Glomerular endothelial cell (primary cell): ENCODE measurements at places on chromosomes 5 and 9.
A peak's percentile ranks its signal among the peaks of the same experiment; 100 is the strongest.

GRCh38 chr9:97992219-97992618 is 9.1 kb downstream of the ANP32B start:
- DNase-seq, result no peak

GRCh38 chr5:112641515-112642110 is 96.1 kb upstream of the APC start:
- DNase-seq, result no peak

GRCh38 chr9:37464426-37465248 is 613 bp downstream of the ZBTB5 start:
- DNase-seq, result peak; percentile 29

DNA sequence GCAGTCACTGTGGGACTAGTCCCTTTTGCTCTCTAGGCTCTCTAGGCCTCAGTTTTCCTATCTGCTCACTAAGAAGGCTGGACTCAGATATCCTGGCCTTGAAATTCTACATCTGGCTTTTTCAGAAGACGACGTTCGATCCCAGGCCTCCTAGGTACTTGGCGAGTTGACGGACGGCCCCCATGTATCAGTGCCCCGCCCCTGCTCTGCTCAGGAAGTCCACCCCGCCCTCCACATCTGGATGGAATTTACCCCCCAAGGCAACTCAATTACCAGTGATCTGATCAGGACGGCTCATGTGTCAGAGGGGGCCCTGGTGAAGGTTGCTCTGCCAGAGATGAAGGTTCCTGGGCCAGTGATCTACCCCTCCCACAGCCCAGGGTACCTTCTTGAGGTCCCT is 44.1 kb upstream of the SYNPO start:
- DNase-seq, result no peak

- DNase-seq, result no peak
Measured at GRCh38 chr9:97501972-97502221, 431 bp downstream of the TMOD1 start.

- no peak for DNase-seq
Measured at GRCh38 chr5:133969654-133970324, 1.4 kb upstream of the C5orf15 start.

DNA sequence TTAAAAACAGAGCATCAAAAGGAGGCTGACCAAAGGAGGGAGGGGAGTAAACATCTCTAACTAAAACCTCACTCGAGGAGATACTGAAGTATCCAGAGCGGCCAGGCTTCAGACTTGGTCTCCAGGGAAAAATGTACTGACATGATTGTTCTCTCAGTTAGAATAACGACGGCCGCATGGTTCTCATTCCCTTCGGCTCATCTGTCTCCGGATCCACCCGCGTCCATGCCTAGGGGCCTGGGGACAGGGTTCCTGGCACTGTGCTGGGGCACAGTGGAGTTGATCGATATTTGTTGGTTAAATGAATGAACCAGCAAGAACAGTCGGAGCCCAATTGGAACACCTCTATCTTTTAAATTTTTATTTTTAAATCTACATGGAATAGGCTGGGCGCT is 167.1 kb upstream of the PHYKPL start:
- no peak for DNase-seq

- no peak for DNase-seq
Measured at GRCh38 chr9:35029241-35029640, 39.7 kb downstream of the DNAJB5 start.

DNA sequence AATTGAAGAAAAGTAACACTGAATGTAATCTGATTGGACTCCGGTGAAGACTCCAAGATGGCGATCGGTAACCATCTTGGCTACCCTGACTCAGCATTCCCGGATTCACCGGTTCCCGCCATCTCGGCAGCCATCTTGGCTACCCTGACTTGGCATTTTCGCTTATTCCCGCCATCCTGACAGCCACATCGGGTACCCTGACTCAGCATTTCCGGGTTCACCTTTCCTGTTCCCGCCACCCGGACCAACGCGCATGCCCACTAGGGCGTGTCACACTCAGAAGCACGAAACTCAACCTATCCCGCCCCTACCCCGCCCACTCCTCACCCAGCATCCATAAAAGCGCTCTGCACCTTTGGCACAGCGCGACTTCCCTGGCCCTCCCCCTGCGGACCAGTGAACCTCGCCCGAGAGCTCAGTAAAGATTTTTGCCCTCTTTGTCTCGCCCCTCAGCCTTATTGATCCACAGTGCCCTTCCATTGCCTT is 17.2 kb downstream of the SPTLC1 start:
- peak; percentile 73 for DNase-seq

- no peak for DNase-seq
Measured at GRCh38 chr5:14003936-14004335, 59.4 kb upstream of the DNAH5 start.

- DNase-seq, result no peak
Measured at GRCh38 chr9:95834281-95834907, 41.1 kb upstream of the ERCC6L2 start.

DNA sequence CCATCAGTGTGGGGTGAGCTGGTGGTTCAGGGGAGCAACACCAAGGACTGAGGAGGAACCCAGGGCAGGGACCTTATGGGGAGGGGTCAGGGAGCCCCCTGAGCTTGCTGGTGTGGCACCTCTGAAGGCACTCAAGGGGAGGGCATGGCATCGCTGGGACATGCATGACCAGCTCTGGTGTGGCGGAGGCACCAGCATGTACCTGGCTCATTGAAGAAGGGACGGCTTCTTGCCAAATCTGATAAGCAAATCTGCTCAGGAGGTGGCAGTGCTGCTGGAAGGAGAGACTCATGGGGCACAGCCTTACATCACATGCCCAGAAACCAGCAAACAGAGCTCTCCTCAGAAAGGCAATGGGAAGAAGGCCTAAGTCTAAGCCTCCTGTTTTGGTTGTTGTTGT is 421.8 kb downstream of the SEMA5A start:
- DNase-seq, result no peak

DNA sequence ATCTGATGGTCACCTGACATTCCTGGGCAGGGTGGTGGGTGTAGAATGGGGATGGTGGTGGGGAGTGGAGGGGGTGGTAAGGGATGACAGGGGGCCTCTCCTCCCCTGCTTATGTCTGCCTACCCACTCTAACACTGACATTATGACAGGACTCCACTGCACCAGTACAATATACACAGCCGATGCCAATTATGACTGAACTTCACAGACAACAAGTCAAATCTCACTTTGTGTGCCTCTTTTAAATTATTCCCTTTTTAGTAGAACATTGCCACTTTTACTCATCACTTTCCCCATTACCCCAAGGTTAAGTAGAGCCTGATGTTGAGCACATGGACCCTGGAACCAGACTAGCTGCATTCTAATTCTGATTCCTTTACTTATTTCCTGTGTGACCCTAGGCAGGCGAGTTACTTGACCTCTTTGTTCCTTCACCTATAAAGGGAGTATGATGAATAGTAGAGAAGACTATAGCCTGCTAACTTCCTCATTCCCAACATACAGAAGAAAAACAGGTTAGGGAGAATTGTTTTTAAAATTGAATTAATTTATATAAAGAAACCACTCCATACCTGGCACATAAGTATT is 464.7 kb downstream of the DMRT2 start:
- DNase-seq, result no peak

DNA sequence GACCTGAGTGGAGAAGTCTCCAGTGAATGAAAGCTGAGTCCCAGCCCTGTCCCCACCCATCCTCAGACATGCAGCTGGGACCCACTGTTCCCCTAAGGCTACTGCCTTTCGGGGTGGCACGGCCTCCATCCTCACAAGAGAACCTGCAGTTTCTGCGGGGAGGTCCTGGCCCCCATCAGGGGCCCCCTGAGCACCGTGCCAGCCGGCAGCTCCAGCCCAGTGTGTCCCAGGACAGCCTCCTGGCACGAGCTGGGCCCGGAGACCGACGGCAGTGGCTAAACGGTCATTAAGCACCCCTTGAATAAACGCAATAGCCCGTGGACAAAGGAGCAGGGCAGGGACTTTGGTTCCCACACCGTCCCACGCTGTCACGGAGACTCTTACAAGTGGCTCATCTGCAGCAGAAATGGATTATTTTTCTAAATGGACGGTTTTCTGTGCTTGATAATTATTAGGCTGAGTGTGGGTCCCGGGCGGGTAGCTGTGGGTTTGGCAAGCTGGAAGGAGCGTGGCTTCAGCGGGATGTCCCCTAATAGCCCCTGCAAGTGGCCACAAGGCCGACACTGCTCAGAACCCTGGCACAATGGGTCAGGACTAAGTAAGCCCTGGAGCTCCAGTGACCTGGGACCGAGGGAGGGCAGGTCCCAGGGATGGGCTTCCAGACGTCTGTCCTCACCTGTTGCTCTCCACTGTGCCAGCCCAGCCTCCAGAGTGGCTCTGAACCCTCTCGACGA is 17.4 kb downstream of the FAM78A start:
- DNase-seq, result no peak
